ENCODE measurements at places on chromosomes 6 and 20.

DNA sequence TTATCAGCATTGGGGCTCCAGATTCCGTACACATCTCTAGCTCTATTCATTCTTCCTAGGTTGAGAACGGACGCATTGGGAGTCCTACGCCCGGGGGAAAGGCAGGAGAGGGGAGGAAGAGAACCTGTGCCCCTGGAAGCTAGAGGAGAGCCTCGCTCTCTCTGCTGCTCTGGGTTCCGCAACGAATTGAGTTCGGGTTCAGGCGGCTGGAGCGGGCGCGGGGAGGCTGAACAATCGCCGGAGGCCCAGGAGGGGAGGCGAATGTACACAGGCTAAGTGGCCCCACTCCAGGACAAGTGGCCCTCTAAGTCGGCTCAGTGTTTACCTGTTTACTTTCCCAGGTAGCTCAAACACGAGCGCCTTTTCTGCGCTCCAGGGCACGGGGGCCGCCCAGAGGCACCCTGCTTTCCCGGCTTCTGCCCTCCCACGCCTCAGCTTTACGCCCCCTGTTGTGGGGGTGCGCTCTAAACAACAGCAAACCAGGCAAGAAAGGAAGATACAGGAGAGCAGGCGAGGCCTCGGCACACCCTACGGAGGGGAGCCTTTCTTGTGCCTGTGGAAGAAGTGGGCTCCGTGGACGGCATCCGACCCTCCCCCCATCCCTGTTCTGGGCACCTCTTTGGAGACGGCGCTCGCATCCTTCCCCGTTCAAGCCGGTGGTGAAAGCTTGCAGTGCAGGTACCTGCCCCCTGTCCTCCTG lies 4.6 kb upstream of the NKX2-2 start:
- no peak for DNase-seq

- DNase-seq: no peak
These were observed 11.0 kb upstream of the SIM1 start for GRCh38 chr6:100475554-100476320.

DNA sequence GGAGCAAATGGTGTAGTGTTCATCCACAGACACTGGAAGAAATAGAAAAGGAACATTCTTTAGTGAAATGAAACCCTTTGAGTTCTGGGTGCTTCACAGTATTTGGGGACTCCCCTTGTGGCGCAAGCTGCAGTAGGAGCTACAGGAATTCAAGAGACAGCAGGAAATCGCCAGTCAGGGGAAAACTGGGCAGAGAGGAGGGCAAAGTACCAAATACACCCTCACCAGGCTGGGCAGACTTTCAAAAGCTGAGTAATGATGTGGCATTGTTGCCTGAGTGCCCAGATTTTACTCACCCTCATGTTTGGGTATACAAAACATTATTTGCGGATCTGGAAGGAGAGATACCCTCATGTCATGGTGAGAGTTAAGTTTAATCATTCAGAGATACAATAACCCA lies 97.9 kb downstream of the SOD2 start:
- DNase-seq: no peak

DNA sequence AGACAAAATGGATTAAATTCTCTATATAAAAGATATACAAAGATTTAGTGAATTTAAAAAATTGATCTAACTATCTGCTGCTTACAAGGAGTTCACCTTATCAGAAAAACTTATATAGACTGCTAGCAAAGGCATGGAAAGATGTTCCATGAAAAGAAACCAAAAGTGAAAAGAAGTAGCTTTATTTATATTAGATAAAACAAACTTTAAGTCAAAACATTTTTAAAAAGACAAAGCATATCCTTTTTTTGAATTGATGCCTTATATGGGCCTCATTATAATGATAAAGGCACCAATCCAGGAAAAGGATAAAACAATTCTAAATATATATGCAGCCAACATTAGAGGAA lies 334.2 kb downstream of the MEI4 start:
- DNase-seq: no peak

- DNase-seq: no peak
These were observed 791 bp downstream of the ADGRG6 start for GRCh38 chr6:142302421-142303175.

GRCh38 chr6:103819509-103819908 lies 1040.2 kb downstream of the HACE1 start:
- DNase-seq: no peak

DNA sequence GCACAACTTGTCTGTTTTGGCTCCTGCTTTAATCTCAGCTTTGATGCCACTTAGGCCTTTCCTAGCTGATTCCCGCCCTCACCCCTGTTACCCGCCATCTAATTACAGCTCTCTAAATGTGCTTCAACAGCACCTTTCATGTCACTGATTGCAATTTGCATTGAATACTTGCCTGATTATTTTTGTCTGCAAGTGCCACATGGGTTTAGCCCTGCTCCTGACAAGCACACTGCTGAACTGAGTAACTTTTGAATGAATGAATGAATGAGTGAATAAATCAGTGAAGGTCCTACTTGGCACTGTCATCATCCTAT lies 591 bp upstream of the DCBLD1 start:
- no peak for DNase-seq

GRCh38 chr6:25233226-25233625 lies 45.9 kb upstream of the CARMIL1 start:
- DNase-seq: no peak

GRCh38 chr6:20198775-20199174 lies 13.5 kb downstream of the MBOAT1 start:
- no peak for DNase-seq

DNA sequence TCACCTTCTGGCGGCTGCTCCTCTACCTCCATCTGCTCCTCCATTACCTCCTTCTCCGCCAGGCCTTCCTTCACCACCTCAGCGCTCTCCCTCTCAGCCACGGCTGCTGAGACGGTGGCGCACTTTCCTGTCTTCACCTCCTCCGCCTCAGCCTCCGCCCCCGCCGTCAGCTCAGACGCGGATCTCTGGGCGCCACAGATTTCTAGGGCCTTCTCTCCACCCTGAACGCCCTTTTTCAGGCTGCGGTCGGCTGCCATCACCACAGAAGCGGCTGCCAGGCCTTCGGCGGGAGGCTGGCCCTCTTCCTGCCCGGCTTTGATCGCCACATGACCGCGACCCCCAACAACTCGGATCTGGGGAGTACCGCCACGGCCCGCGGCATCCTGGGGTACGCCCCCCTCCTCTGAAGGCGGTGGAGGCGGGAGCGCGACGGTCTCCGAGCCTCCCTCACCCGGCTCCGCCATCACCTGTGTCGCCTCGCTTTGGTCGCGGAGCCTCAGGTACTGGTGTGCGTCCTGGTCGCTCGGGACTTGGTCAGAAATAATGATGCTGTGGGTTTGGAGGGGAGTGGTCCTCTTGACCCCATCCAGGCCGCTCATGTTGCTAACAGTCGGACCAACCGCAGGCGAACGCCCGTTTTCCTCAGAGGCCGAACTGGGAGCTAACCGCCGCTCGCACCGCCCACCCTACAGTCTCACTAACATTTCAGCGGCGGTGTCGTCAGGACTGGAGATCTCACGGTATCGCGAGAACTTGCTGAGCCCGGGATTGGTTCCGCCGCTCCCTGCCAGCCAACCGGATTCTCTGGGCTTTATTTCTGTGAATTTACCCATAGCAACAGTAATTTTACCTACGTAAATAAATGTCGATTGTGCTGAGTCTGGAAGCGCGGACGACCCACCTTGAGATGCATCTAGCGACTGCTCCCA lies at the start of gene TSPYL1:
Gene TSPYL1 (minus strand): TSS at position 699 of the 929 bp plus-strand sequence. CDS start 100 bp downstream, at position 599.
- peak; percentile 94 for DNase-seq

DNA sequence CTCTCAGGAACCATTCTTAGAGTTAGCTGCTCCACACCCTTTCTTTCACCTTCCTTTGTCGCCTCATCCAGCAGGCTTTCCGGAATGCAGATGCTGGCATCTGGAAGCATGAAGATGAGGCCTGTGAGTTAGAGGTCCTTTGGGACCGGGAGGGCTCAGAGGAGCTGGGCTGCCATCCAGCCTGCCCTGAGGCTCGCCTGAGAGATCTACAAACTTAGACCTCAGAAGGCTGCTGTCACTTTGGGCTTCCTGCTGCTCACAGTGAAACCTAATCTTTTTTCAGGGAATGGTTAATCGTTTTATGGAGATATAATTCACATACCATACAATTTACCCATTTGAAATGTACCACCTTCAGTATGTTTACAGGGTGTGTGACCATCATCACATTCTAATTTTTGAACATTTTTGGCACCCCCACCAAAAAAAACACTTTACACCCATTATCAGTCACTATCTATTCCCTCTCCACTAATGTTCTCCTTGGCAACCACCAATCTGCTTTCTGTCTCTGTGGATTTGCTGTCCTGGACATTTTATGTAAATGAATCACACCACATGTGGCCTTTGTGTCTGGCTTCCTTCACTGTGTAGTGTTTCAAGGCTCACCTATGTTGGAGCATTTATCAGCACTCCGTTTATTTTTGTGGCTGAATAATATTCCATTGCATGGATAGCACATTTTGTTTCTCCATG lies 20.0 kb upstream of the MPC1 start:
- no peak for DNase-seq

- DNase-seq: no peak
These were observed 57.4 kb upstream of the TFAP2D start for GRCh38 chr6:50655848-50656453.

GRCh38 chr6:147954938-147955337 lies 387.7 kb upstream of the SASH1 start:
- DNase-seq: no peak

- DNase-seq: no peak
These were observed 57.5 kb downstream of the RREB1 start for GRCh38 chr6:7165002-7165889.

- no peak for DNase-seq
These were observed 379 bp downstream of the CABLES2 start for GRCh38 chr20:62406635-62407176.

DNA sequence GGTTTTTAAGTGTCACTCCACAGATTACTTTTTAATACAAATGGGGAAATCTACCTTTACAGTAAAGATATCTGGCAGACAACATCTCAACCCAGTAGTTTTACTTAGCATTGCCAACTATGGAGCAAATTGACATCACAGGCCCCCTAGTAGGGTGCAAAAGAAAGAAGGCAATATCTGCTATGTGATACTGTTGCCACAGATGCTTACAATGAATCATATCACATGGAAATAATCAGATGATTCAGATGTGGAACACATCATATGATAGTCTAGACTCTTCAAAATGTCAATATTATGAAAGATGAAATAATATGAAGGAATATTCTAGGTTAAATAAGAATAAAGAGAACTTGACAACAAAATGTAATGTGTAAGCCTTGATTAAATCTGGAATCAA lies 322.5 kb downstream of the BMP2 start:
- DNase-seq: no peak

DNA sequence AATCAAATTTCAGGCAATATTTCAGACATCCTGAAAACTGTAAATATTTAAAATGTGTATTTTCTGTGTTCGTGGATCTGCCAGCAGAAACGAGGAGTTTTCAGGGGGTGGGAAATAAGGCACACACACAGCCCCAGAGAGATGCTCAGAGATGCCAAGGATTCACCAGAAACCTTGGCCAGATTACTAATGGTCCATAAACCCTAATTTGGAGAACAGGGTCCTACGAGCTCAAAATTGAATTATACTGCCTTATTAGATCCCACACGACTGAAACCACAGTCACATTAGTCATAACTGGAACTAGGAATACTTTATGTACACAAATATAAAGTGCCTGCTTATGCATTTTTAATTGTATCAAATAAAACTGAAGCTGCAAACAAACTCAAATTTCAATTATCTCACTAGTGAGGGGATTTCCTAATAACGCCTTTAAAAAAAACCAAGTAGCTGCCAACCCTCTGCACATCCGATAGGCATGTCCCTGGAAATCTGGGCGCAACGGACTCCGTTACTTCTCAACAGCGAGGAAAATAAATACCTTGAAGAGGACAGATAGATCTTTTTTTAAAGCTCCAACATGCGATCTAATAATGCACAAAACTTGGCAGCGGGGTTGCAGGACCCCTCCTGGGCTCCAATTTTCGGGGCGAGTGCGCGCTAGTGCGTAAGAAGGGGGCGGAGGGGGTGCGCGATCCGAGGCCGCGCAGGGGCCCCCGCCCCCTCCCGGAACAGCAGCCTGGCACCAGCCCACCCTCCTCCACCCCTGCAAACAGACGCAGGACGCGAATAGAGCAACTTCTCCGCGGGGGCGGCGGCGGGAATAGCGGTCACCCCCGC lies 897 bp downstream of the CHD6 start:
- DNase-seq: peak; percentile 31

DNA sequence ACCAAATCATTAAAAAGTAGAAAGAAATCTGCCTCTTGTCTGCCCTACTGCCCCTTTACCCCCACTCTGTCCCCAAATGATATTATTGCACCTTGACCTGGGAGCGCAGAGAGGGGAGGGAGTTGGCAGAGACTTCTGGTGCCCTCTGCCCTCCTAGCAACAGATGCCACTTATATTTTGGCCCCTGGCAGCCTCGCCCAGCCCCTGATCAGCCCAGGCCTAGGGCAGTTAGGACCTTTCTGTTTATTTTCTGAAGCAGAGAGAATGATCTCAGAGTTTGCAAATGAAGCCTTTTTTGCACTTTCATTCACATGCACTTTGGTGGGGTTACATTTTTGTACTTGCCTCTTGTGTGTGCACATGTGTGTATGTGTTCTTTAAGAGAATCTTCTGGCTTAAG lies 8.4 kb upstream of the SGK2 start:
- no peak for DNase-seq

GRCh38 chr6:4350567-4351519 lies 215.5 kb upstream of the ECI2 start:
- no peak for DNase-seq

DNA sequence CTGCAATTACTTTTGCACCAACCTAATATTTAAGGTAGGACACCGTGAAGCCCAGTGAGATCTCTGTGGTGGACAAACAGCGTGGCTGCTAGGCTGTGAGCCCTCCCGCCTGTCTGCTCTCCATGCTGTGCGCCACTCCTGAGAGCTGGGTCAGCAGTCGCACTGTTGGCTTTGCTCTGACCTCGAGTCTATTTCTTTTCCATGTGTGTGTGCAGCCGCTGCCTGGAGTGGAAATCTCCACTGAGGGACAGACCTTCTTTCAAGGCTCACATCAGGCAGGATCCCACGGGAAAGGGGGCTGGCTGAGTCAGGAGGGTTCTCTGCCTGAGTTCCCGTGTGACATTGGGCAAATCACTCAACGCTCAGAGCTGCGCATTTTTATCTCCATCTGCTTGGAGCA lies 27.1 kb downstream of the RIPOR3 start:
- DNase-seq: no peak

- DNase-seq: no peak
These were observed 637.4 kb downstream of the MMUT start for GRCh38 chr6:48825501-48826151.

DNA sequence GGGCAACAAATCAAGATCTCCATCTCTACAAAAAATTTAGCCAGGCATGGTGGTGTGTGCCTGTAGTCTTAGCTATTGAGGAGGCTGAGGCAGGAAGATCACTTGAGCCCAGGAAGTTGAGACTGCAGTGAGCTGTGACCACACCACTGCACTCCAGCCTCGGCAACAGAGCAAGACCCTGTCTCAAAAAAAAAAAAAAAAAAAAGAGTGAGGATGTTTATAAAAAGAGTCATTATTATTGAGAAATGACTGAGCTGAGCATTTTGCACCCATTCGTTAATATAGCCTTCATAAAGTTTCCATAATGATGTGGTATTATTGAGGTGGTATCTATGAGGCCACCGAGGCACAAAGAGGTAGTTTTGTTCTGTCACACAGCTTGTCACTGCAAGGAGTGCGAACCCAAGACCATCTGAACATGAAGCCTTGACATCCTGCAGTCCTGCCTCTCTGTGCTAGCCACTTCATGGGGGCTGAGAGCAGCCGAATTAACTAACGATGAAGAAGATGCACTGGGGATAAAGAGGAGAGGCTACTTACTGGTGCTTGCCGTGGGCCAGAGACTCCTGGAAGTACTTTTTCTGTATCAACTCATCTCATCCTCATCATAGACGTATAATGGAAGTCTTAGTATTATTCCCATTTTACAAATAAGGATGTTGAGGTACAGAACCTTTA lies 175.5 kb downstream of the BCAS1 start:
- DNase-seq: no peak
